Stimulated activated CD4-positive, alpha-beta T cell treated with anti-CD3 and anti-CD28 coated beads, TNF-alpha, amount 100 ng/mL, for 24 hours (primary cell): ENCODE measurements at places on chromosomes 16 and 17.

DNA sequence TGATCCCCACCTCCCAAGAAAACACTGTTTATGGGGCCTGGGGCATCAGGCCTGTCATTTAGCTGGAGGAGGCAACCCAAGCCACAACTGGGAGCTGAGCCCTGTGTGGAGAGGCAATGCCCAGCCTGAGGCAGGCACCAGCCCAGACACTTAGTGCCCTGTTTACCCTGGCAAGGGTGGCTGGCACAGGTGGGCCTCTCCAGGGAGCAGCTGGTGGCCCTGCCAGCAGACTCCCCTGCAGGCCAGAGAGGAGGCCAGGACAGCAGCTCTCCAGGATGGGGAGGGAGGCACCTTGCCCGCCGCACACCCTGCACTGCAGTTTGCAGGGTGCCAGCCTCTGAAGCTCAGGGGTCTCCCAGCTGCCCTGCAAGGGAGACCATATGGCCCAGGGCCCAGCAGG lies 9.1 kb upstream of the TMEM92 start:
- DNase-seq, result no peak

GRCh38 chr16:1763521-1764511 lies 7.5 kb downstream of the NME3 start:
- no peak for DNase-seq

DNA sequence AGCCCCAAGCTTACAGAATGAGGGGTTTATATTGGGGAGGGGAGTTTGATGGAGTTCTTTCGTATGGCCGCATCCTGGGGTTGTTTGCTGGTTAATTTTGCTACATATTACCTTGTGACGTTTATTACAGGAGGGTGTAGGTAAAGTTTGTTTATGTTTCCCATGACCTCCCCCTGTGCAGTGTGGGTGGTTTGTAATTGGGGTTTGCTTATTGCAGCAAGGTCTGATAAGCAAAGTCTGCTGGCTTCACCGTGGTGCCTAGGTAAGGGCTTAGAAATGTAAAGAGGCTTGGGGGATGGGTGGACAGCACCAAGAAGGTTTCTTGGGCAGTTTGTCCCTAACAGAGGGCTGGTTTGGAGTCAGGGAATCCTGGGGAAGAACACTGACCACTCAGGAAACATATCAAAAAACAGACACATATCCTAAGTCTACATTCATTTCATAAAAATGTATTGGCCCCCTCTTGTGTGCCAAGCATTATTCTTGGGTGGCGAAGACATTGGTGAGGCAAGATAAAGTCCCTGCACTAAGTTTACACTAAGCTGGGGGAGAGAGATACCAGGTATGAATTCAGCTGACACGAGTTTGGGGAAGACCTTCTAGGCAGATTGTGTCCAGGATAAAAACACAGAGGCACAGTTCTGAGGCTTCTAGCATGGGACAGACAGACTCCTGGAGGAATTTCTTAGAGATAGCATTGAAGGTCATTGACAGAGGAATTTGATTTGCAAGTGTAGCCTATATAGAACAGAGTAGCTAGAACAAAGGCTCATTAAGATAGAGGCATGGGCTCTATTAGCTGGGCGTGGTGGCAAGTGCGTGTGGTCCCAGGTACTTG lies 9.5 kb downstream of the ZNF764 start:
- no peak for DNase-seq

- peak; percentile 31 for DNase-seq
Measured at GRCh38 chr16:72124761-72125634, 31.4 kb downstream of the DHX38 start.

GRCh38 chr17:9987779-9988585 lies 82.9 kb upstream of the RCVRN start:
- peak; percentile 5 for DNase-seq

GRCh38 chr16:74304835-74305176 lies 8.2 kb downstream of the PSMD7 start:
- DNase-seq, result no peak

GRCh38 chr16:88368036-88368435 lies 14.7 kb upstream of the ZNF469 start:
- no peak for DNase-seq

GRCh38 chr17:45346216-45347015 lies 29.6 kb upstream of the MAP3K14 start:
- no peak for DNase-seq

DNA sequence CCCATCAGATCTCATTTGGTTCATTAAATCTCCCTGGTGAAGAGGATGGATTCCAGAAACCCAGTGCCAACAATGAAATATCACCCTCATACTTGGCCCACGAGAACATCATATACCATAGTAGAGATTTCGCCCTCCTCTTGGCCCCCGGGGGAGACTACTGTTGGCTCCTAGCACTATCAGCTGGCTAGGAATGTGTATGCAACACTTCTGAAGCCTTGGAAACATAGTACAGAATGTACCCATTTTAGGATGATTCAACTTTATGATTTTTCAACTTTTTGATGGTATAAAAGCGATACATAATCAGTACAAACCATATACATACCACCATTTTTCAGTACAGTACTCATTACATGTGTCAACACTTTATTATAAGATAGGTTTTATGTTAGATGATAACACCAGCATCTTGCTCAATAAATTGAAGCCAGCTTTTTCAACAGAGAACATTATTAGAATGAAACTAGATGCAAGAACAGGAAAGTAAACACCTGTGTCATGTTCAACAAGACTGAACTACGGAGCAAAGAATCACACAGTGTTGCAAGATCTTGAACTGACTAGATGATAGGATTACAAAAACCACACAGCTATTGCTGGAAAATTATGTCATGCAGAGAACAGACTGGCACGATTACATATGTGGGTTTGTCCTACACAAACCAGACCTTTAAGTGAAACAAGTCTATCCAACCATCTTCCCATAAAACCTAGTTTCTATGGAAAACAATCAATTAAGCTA lies 17.2 kb downstream of the RSL1D1 start:
- no peak for DNase-seq

DNA sequence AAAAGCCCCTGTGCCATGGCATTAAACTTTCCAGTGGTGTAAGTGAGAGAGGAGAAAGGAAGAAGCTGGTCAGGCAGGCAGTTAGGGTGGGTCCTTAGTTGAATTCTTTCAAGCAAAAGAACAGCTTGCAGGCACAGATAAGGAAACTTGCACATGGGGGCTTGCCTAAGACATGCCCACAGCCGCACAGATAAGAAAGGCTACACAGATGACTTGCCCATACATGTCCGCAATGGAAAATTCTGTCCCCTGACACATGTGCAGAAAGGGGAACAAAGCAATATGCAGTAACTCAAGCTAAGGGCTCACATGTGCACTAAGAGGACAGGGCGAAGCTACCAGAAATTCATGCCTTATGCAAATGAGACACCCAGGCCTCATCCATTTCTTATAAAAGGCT lies 69.9 kb downstream of the GSG1L start:
- DNase-seq, result no peak

DNA sequence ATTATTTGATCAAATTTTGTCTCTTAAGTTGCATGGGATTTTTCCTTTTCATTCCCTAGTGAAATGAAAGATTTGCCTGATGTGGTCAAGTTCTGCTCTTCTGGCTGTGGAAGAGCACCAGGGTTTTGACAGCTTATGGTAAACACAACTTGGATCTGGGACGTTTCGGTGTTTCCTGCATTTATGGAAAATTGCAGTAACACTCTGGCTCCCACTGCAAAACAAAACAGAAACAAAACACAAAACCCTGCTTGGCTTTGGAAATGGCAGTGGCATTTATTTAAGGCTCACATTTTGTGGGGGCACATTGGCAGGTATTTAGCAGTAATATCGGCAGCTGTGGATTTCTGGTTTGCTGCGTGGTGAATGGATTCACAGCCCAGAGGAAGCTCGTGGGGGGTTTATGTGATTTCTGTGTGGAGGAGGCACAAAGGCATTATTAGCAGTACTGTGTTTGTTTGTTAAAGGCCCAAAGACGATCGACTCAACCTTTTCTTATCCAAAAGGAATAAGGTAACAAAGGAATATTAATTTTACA lies 377.8 kb downstream of the SNX29 start:
- DNase-seq, result no peak

DNA sequence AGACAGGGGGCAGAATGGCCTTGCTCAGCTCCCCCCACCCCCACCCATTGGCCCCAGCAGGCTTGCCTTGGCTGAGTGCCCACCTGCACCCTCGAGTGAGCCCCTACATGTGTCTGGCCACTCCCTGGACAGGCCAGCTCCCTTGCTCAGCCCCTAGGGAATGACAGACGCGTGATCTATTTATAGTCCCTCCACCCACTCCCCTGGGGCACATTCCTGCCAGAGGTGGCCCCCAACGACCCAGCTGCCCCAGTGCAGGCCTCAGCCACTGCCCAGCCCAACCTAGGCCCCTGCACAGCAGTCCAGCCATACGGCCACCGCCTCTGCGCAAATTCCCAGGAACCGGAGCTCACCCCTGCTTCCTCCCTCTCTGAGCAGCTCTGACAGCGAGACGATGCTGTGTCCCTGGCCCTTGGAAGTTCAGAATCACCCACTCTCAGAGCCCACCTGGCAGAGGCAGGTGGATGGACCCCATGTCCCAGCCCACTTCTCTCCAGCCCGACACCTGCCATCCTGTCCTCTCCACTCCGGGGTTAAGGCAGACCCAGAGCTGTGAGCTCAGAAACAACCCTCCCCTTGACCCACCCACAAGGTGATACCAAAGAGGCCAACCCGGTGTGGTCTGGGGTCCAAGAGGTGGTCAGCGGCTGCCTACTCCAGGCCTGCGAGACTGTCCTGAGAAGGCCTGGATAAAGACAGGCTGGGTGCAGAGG lies 11.5 kb upstream of the P2RX1 start:
- DNase-seq, result no peak

DNA sequence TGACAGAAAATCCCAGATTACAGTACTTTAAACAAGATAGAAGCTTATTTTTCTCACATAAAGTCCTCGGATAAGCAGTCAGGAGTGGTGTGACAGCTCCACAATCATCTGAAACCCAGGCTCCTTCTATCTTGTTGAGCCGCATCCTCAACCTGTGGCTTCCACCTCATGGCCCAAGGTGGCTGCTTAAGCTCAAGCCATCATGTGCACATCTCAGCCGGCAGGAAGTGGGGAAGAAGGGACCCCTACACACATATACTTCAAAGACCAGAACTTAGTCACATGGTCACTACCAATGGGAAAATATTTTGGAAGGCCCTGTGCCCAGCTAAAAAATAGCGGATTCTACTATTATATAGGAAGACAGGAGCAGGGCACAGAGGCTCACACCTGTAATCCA lies 11.0 kb upstream of the FBXO47 start:
- no peak for DNase-seq

GRCh38 chr17:72592242-72592966 lies 471.6 kb downstream of the SOX9 start:
- peak; percentile 11 for DNase-seq

DNA sequence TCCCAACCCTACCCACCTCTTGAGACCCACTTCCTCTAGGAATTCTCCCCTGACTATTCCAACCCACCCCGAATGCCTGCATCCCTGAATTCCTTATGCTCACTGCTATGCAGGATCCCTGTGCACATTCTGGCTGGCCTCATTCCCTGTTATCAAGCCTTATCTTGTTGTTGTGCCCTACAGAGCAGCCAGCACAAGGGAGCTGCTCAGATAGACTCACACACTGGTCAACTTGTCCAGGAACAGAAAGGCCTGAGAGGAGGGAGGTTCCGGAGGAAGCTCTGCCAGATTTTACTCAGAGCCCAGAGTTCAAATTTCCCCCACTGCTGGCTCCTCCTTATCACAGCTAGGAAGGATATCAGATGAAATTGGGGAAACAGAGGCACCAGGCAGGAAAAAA lies 24.8 kb upstream of the MYO18A start:
- DNase-seq, result no peak

- DNase-seq, result no peak
Measured at GRCh38 chr16:55532227-55532626, 23.4 kb downstream of the LPCAT2 start.

GRCh38 chr16:46808997-46809396 lies 22.0 kb downstream of the C16orf87 start:
- DNase-seq, result no peak

DNA sequence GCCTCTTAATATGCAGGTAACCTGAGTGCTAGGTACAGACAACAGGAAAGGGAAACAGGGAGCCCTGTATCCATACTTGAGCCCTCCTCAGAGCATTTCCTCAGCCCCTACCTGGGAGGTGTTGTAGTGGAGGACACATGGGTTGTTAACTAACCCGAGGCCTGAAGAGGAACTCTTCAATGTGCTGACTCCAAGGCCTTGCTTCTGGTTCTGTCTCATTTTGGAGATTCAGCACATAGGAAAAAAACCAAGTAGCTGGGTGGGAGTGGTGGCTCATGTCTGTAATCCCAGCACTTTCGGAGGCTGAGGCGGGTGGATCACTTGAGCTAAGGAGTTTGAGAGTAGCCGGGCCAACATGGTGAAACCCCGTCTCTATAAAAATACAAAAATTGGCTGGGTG lies 24.8 kb downstream of the SNX11 start:
- no peak for DNase-seq

DNA sequence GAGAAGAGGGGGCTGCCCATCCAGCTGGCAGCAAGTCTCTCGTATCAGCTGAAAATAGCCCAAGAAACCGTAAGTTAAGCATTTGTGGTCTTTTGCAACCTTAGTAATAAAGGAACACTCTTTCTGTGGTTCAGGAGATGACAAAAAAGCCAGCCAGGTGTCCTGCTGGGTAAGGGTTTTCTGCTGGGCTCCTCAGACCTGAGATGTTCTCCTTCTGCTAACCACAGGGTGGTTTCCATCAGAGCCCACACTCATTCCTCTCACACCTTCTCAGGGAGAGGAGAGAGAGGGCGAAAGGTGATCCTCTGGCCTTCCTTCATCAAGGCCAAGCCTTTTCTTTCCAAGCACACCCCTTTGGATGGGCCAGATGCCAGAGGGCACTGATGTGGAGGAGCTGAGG lies 70.7 kb downstream of the TEX14 start:
- DNase-seq, result no peak

- DNase-seq, result no peak
Measured at GRCh38 chr16:14523632-14524031, 106.4 kb downstream of the PARN start.

GRCh38 chr17:73541111-73541510 lies 103.1 kb downstream of the SDK2 start:
- DNase-seq, result no peak

- DNase-seq, result no peak
Measured at GRCh38 chr17:17066021-17066420, 23.8 kb downstream of the MPRIP start.

DNA sequence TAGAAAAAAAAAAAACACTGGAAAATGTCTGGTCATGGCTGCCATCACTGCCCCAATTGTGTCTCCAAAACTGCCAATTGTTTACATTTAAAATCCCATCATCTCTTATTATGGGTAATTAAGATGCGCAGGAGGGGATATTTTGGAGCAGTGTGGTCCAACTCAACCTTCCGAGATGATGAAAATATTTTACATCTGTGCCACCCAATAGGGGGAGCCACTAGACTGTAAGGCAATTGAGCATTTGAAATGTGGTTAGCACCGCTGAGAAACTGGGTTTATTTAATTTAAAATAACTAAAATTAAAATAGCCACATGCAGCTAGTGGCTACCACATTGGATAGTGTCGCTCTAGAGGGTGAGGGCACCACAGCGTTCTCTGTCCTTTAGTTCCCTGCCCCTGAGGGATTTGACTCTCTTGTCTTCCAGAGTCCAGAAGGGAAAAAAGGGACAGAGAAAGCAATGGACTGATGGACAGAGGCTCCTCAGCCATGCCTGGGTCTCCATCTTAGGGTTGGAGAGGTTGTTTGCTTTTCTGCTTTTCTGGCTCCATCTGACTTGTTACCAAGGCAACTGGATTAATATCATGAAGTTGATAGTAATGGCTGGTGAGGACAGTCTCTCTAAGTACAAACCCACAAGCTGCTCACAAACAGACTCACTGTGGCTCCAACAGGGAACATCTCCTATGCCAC lies 3.5 kb downstream of the MPO start:
- DNase-seq, result no peak

- no peak for DNase-seq
Measured at GRCh38 chr16:3651461-3652372, 2.8 kb upstream of the DNASE1 start.
